ENCODE measurements at places on chromosomes 1 and 21.

DNA sequence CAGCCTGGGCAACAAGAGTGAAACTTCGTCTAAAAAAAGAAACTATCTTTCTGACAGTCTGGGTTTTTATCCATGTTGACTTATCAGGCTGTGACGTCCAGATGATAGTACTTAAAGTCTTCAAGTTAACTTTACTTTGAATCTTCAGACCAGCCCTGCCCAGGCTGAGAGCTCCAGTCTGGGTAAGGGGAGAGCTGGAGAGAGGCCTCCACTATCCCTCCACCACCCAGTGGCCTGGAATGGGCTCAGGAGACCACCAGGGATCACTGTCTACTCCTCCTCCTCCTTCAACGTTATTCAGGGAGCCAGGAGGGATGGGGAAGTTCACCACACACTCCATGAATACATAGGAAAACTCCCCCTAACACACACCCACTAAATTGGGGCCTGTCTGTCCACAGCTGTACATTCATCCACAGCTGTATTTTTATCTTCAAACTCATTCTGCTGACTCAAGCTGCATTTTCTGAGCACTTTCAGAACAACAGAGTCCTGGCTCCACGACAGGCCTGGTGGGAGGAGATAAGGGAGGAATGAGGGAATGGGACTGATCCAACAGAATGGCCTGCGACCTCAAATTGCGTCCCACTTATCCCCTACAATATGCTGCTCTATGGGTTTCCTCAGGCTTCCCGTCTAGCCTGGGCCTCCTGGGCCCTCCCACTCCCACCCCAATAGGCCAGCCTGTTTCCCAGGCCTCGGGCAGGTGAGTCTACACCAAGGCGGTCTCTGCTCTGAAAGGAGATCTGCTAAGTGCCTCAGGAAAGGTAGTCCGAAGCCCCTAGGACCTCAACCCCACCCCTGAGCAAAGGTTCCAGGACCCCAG, 1.8 kb downstream of the SLC45A3 start:
- H3K4me1 ChIP-seq: peaks cover 7% of the 10 kb centered on the region
- H3K36me3 ChIP-seq: no peaks in the 10 kb centered on the region
- no peak overlapping the region for H3K27ac ChIP-seq
- peak overlapping the region; percentile 81 for H3K4me3 ChIP-seq

- H3K27ac ChIP-seq: no peak overlapping the region
- H3K36me3 ChIP-seq: no peaks in the 10 kb centered on the region
- no peak for DNase-seq
- H3K4me3 ChIP-seq: no peak overlapping the region
- no peaks in the 10 kb centered on the region for H3K27me3 ChIP-seq
These were observed 28.9 kb upstream of the SERBP1 start for GRCh38 chr1:67459068-67459467.

GRCh38 chr1:68221001-68221979, 11.0 kb downstream of the WLS start:
- H3K4me3 ChIP-seq: no peak overlapping the region
- H3K36me3 ChIP-seq: no peaks in the 10 kb centered on the region
- H3K27me3 ChIP-seq: peaks cover 7% of the 10 kb centered on the region

DNA sequence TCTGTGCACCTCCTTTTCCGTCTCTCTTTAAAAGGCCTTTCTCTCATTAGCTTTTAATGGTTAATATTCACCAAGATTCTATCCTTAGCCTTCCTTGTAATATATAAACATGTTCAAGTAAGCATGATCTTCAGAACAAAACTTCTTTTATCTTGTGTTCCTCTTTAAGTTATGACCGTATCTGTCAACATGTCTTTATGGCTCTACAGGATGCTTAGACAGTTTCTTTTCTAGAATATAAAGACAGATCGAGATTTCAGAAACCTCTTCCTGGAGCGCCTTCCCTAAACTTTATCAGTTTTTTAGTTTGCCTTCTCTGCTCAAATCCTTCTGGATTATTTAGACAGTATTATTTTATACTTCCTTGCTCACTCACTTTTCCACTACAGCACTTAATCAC, 7.2 kb downstream of the RO60 start:
- H3K4me1 ChIP-seq: peaks cover 54% of the 10 kb centered on the region
- H3K4me3 ChIP-seq: no peak overlapping the region

DNA sequence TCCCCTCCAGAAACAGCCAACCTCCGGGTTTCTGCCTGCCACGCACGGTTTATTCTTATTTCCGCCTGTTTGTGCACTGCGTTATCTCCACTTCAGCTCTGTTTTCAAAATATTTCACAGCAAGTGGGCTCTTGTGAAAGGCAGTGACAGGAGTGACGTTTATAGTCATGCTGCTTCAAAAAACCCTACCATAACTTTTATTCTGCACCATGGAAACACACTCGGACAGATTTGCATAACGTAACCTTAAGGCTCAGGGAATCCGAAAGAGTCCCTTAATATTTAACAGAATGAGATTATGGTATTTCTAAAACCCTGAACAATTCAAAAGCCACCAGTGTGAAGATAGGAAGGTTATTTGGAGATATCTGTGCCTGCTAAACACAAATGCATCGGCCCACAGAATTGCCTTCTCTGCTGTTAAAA, 782 bp upstream of the SDE2 start:
- H3K4me1 ChIP-seq: peaks cover 52% of the 10 kb centered on the region
- H3K36me3 ChIP-seq: peaks cover 21% of the 10 kb centered on the region
- DNase-seq: no peak
- peak overlapping the region; percentile 99 for H3K27ac ChIP-seq
- H3K27me3 ChIP-seq: no peaks in the 10 kb centered on the region
- peak overlapping the region; percentile 100 for H3K4me3 ChIP-seq

- no peak overlapping the region for H3K27ac ChIP-seq
- H3K4me3 ChIP-seq: no peak overlapping the region
- H3K27me3 ChIP-seq: no peaks in the 10 kb centered on the region
- peaks cover 10% of the 10 kb centered on the region for H3K4me1 ChIP-seq
- no peak for DNase-seq
These were observed 64.8 kb upstream of the LGALS8 start for GRCh38 chr1:236458996-236459395.
